ENCODE measurements at places on chromosomes 5 and 9.

- DNase-seq = no peak
Observed at GRCh38 chr5:67315082-67315989, 118.7 kb upstream of the CD180 start.

DNA sequence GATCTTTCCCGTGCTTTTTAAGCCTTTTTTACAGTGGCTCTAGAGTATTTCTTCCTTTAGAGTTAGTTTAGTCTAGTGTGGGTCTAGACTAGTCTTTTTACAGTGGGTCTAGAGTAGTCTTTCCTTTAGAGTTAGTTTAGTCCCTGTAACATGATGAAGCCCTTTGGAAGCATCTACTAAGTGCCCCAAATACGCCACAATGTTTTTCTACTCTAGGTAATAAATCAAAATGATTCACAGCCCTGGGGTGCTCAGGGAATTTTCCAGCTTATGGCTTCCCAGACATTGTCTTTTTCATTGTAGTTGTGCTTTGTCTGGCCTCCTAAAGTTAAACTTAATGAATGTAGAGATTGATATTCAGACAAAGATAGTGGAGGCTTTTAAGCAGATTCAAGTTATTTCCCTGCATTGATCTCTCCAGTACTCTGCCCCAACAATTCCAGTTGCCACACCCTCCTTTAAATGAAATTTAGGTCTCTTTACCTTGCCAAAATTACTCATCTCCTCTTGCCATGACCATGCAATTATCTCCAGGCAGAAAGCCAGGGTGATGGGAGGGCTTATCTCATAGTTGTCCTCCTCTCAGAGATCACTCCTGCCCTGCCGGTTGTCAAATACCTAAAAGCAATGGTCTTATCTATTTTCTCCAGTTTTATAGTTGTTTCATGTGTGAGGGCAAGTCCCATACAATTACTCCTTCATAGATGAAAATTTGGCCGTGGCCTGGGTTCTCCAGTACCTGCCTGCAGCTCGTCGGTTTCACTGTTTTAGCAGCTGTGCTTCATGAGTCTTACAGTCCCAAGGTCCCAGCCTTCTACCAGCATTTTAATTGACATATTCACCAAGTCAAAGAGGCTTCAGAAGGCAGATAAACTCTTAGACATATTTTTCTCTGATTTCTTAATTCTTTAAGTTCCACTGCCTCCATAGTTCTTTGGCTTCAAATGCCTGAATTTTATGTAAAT lies 794.0 kb upstream of the COX7C start:
- no peak for DNase-seq

- DNase-seq = no peak
Observed at GRCh38 chr9:88923653-88924288, 67.5 kb upstream of the S1PR3 start.

DNA sequence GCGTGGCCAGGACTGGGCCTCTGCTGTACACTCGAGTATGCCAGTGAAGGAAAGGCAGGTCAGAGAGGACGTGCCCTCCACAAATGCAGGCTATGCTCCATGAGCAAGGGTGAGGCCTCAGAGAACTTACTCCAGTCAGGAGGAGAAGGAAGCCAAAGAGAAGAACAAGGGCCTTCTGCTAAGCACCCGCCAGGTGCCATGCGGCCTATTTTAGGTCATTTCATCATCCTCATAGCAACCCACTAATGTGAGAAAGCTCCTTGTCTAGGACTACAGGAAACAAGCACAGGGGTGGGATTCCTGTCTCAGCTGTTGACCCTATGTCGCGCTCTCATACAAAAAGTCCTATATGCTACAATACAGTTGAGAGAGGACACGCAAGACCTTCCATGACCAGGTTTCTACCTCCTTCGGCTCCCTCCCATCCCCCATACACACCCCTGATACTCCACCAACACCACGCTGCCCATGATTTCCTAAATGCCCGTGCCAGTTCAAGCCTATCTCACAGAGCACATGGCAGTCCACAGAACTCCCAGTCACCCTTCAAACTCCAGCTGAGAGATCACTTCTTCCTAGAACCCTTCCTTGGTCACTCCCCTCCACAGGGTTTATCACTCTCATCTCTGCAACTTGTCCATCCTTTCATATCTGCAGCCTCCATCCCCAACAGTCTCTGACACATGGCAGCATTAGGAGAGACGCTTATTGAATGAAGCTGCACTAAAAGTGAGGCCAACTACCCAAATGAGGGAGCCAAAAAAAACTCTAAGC lies 26.8 kb downstream of the PSMB7 start:
- no peak for DNase-seq

DNA sequence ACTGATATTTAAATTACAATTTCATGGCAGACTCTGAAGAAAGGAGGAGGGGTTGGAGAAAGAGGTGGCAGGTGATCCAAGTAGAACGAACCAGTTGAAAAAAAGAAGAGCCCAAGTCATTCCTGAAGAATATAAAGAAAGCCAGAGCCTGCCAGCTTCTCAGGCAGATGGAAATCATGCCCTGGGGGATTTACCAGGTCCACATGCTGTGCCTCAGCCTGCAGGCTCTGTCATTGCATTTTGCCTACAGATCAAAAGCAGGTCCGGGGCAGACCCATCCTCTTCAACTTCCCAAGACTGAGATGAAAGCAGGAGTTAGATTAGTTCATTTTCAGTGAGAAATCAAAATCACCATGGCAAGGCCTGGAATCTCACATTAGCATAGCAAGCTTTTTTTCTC lies 48.5 kb downstream of the GDNF start:
- no peak for DNase-seq

DNA sequence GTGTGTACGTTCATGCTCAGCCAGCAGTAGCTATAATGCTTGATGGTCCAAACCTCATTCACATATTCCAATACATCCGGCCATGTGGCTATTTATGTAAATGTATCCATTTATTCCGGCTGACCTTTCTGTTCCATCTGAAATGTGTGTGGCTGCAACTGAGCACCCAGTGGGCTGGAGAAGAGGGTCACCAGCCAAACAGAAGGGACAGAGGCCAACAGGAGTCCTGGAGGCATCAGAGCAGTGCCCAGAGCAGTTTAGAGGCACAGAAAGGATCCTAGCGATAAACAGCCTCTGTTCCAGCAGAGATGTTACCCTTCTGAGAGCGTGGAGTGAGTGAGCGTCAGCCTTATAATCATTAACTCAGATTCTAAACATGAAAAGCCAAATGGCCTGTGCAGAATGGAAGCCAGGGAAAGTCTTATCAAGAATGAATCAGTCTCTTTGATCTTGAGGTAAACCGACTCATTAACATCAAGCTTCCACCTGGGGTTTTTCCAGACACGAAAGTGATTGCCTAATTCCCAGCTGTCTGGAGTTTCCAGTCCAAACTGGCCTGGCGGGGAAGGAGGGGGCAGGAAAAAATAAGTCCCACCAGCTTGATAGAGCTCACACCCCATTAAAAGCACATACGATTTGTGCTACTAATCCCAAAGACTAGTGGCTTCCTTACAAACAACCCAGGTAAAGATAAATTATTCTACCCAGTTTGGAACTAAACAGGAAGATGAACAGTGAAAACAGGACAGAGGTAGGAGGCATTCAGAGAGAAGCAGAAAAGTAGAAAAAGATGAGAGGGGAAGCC lies 55.7 kb downstream of the SUSD1 start:
- no peak for DNase-seq

DNA sequence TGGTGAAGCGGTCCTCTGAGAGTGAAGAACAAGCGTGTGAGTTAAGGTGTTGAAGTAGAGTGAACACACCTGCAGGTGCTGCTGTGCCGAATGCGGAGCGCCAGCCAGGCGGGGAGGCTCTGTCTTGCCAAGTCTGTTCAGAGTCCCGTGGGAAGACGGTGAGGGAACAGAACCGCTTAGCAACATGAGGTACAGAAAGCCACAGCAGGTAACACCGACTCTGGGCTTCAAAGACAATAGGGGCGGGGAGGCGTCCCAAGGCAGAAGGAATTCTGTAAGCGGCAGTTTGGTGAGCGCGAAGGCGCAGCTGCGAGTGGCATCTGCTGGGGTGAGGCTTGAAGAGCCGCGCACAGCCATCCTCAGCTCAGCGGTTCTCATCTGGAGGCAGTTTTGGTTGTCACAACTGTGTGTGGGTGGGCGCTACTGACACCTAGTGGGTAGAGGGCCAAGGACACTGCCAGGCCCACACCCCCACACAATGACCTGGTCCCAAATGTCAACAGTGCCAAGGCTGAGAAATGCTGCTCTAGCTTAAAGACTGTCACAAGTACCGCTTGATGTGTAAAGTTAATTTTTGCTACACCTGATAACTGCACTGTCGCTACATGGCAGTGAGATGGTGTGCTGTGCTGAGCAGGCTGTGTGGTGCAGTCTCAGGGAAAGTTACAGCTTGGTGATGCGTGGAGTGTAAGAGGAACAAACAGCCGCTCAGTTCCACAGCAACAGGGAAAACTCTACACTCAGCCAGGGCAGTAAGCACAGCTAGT lies 67.4 kb upstream of the TBC1D9B start:
- peak; percentile 26 for DNase-seq

- DNase-seq = no peak
Observed at GRCh38 chr9:131910572-131910971, 169.1 kb downstream of the MED27 start.

- no peak for DNase-seq
Observed at GRCh38 chr9:93299418-93300174, 115.7 kb downstream of the WNK2 start.

DNA sequence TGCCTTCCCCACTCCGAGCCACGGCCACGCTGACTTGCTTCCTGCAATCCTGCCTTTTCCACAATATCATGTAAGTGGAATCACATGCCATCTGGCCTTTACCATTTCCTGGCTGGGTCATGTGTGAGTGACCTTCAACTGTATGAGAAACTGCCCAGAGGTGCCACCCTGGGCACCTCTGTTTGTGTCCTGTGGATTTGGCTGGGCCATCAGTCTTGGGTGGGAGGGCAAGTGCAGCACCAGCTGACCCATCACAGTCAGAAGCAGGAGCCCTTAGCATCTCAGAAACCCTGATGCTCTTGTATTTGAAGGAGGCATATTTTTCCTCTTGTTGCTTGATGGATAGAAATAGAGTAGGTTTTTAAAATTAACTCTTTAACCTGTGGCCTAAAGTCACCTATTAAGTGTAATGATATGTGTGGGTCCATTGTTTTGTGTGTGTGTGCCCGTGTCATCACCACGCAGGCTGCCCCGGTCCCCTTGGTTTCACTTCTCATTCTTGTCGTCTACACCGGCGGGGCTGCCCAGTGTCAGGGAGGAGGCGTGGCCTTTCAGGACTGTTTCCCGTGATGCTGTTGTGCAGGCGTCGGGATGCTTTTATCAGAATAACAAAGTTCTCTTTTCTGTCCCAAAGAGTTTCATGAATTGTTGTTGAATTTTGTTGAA lies 52.1 kb upstream of the CACNA1B start:
- DNase-seq = no peak

GRCh38 chr5:145553177-145553576 lies 282.0 kb downstream of the PRELID2 start:
- no peak for DNase-seq

All from T-cell (primary cell).